ENCODE measurements at places on chromosomes 1 and 21.

DNA sequence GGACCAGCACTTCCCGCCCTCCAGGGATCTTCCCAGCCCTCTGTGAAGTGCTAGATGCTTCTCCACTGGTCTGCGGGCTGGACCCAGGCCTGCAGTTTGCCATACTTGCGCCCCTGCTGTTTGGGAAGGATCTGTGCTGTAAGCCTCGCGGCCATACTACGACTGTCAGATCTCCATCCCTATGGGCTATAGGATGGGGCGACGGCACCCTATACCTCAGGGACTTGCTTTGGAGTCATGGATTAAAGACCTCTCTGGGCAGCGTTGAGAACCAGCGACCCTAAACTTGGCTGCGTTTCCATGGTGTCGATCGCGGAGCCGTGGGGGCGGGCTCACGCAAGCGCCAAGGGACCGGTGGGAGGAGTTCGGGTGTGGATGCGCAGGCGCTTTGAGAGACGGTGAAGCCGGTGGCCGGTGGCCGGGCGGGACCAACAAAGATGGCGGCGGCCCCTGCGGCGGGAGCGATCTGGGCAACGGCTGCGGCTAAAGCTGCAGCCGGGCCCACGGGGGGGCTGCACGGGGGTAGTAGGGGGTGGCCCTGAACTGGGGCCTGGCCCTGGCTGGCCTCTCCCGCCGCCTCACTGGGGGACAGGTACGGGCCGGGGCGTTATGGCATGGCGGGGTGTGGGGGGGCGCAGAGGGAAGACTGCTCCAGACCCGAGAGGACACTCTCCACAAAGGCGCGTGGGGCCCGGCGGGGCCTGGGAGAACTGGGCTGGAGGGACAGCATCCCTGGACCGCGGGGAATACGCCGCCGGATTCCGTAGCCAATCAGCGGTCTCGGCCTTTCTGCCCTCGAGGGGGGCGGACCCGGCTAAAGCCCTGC, at the start of gene USP21:
TSS of gene USP21 (plus strand) at position 414 of the 826 bp plus-strand sequence. CDS start 1,141 bp downstream, outside the sequence.
- peak; percentile 93 for DNase-seq

DNA sequence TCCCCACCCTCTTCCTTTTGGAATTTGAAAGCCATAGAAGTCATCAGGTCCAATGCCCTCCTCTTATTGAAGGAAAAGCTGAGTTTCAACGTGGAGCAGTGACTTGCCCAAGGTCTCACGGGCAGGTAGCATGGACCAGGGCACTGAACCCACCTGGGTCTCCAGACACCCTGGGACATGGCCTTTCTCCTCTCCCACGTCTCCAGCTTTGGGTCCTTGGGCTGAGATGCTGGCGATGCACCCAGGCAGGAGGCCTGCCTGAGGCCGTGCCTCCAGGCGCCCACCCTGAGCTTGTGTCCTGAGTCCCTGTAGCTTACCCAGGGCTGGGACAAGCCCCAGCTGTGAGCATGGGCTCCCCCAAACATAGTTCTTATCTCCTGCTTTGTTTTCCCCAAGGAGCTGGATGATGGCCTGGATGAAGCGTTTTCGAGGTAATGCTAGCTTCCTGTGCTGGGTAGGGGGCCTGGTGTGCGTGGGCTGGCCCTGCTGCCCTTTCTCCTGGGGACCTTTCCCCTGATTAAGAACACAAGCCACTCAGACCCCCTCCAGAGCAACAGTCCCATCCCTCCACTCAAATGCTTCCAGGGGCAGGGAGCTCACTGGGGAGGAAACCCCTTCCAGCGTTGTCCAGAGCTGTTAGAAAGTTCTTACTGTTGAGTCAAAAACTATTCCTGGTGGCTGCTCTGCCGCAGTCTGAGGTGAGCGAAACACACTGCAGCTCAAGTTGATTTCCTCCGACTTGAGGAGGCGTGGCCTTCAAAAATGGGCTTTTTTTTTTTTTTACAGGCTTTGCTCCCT, 21.6 kb downstream of the LDLRAP1 start:
- DNase-seq: no peak

GRCh38 chr1:226736908-226737818, 1.9 kb downstream of the ITPKB start:
- DNase-seq: peak; percentile 74

DNA sequence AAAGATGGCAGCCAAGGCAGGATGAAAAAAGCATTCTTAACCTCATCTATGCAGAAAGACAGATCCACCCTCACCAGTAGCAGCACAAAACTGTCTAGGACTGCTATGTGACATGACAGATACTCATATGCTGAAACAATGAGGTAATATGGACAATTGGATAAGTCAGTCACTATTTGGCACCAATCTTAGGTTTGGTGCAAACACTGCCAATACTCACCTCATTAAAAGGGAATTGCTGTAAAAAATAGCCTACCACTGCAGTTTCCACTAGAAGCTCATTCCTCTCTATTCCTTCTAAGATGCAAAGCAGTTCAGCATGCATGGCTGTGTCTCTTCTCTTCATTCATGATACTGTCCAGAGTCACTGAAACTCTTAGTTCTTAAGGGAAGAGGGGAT, 91.7 kb downstream of the TBX15 start:
- DNase-seq: no peak

All from putamen (tissue), 1 donor.